ENCODE measurements at places on chromosomes 12 and 14.

- no peak for DNase-seq
Observed at GRCh38 chr12:8970432-8970831, 18.9 kb upstream of the KLRG1 start.

- DNase-seq = no peak
Observed at GRCh38 chr12:116996621-116997020, 85.9 kb downstream of the FBXW8 start.

DNA sequence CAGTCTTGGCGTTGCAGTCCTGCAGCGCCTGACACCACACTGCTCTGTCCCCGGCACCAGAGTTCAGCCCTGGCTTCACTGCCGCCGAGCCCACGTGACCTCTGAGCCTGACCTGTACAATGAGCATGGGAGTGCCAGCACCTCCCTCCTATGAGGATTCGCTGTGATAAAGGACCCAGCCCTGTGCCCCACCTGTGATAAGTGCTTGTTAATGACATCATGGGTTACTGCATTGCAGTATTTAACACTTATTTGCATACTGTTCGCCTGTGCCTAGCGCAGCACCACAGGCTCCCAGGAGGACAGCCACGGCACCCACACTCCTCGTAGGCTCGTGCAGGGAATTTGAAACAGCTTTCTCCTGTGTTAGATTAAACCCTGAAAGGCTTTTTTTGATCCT lies 118.2 kb upstream of the GSC start:
- DNase-seq = no peak

DNA sequence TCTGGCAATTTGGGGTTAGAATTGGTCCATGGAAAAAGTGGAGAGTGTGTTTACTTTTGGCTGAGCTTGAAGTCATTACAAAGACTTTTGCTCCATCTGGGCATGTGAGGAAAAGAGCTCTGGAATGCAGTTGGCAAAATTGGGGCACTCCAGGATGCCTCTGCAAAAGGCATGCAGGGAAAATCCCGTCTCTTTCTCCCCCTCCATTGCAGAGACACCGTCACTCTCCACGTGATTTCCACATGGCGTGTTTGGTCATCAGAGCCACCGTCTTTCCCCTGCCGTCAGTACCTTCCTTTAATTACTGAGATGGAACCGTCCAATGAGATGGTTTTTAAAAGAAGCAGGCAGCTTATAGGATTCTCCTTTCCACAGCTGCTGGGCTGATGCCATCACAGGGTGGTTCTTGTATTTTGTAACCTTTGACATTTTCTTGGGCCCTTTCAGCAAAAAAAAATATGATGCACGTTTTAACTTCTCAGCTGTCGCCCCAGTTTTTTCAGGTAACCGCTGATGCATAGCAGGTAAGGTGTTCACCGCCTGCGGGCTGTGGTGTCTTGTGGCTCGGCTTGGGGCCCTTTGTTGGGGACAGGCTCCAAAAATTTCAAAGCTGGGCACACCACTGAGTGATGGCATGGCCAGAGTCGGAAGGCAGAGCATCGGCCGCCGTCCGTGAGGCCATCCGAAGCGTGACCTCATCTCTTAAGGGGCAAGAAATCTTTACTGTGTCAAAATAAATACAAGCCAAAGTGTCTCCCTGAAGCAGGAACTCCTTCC lies 68.4 kb downstream of the CACNA1C start:
- no peak for DNase-seq

- peak; percentile 36 for DNase-seq
Observed at GRCh38 chr12:6367065-6367968, 8.0 kb downstream of the SCNN1A start.

GRCh38 chr12:132397934-132398385 lies 68.6 kb upstream of the GALNT9 start:
- no peak for DNase-seq

GRCh38 chr12:119692997-119693396 lies 25.1 kb downstream of the PRKAB1 start:
- DNase-seq = no peak

GRCh38 chr12:52703878-52704277 lies 554 bp upstream of the KRT77 start:
- DNase-seq = no peak

GRCh38 chr12:55746174-55746912 lies 3.4 kb downstream of the GDF11 start:
- no peak for DNase-seq

GRCh38 chr14:70640938-70641547 lies 673 bp upstream of the TTC9 start:
- peak; percentile 54 for DNase-seq

GRCh38 chr12:29334937-29335336 lies 46.0 kb downstream of the ERGIC2 start:
- no peak for DNase-seq

- DNase-seq = no peak
Observed at GRCh38 chr12:49549735-49550692, 11.2 kb downstream of the KCNH3 start.

DNA sequence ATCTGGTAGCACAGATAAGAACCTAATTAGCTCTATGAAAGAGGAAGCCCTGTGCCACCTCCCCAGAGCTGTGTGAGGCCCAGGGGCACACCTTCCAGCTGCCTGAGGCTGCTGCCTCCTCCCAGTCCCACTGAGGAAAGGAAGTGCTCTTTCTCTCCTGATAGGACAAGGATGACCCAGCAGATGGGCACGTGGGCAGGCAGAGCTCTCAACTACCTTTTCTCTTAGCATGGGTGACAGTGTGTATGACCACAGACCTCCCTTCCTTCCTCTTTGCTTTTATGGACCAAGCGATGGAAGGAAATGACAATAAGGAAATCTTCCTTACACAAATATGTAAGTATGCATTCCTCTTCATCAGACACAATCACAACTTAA lies 127.6 kb upstream of the AMIGO2 start:
- peak; percentile 62 for DNase-seq

GRCh38 chr12:47276621-47277309 lies 197.0 kb upstream of the AMIGO2 start:
- DNase-seq = peak; percentile 41

- DNase-seq = no peak
Observed at GRCh38 chr14:81298911-81299310, 78.2 kb upstream of the GTF2A1 start.

Data from stimulated activated naive CD8-positive, alpha-beta T cell treated with anti-CD3 and anti-CD28 coated beads, Interleukin-15, Interleukin-2, amounts not matched to agents 100 U/mL and 50 U/mL, for 24 hours (primary cell).